HFF-Myc (cell line): ENCODE measurements at places on chromosomes 5 and 9.

DNA sequence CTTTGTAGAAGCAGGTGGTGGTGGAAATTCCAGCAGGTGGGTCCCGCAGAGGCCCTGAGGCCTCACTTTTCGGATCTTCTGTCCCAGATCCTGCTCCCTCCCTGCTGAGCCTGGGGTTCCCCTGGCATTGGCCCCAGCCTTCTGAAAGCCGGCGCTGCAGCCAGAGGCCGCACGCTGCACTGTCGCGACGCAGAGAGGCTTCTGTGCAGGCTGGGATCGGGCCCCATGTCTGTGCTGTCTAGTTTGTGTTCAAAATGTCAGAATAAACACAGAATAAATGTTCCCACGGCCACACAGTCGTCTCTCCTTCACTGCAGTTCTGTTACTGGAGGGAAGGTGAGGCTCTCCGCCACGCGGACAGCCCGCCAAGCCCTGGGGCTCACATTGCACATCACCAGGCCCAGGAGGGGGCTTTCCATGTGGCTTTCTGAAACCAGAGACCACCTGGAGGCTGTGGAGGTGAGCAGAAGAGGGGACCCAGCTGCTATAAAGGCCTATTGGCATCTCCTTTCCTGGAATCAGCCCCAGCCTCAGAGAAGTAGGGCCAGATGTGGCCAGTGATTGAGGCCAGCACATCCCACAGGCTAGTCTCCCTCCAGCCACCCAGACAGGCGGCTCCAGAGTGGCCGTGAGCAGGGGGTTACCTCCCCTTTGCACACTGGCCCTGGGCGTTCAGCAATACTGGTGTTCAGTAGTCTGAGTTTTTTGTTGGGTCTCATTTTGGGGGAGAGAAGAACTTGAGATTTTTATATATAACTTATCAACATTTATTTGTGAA is 46.5 kb downstream of the USP20 start:
- no peak for DNase-seq

DNA sequence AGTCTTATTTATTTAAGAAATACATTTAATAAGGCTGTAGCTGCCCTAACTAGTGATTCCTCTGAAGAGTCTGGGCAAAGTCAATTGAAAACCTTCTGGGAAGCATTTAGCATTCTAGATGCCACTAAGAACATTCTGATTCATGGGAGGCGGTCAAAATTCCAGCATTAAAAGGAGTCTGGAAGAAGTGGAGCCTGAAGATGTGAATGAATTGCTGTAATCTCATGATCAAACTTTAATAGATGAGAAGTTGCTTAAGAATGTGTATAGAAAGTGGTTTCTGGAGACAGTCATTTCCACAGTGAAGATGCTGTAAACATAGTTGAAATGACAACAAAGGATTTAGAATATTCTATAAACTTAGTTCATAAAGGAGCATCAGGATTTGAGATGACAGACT is 61.4 kb downstream of the WDR41 start:
- DNase-seq = no peak

GRCh38 chr5:114649878-114650277 is 288.0 kb downstream of the KCNN2 start:
- no peak for DNase-seq

GRCh38 chr9:136438548-136439480 is 831 bp downstream of the INPP5E start:
- DNase-seq = no peak

DNA sequence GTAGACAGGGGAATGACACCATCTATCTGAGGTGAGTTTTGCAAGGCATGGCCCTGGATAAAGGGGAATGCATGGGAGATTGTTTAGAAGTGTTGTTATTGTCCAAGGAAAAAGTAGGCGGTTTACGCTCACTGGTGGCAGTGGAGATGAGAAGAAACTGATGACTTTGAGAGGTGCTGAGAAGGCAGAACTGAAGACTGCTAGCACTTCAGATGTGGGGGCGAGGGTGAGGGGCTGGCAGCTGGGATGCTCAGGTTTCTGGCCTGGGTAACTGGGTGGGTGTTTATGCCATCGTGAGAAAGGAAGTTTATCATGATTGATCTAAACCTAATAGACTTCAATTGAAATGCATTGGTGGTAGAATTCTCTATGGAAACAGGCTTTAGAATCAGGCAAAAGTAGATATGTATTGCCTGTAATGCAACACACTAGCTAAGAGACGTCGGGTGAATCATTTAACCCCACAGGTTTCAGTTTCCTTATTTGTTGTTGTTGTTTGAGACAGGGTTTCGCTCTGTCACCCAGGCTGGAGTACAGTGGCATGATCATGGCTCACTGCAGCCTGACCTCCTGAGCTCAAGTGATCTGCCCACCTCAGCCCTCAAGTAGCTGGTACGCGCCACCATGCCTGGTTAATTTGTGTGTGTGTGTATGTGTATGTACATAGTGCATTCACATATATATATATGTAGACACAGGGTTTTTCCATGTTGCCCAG is 123.5 kb downstream of the SLC24A2 start:
- DNase-seq = no peak

DNA sequence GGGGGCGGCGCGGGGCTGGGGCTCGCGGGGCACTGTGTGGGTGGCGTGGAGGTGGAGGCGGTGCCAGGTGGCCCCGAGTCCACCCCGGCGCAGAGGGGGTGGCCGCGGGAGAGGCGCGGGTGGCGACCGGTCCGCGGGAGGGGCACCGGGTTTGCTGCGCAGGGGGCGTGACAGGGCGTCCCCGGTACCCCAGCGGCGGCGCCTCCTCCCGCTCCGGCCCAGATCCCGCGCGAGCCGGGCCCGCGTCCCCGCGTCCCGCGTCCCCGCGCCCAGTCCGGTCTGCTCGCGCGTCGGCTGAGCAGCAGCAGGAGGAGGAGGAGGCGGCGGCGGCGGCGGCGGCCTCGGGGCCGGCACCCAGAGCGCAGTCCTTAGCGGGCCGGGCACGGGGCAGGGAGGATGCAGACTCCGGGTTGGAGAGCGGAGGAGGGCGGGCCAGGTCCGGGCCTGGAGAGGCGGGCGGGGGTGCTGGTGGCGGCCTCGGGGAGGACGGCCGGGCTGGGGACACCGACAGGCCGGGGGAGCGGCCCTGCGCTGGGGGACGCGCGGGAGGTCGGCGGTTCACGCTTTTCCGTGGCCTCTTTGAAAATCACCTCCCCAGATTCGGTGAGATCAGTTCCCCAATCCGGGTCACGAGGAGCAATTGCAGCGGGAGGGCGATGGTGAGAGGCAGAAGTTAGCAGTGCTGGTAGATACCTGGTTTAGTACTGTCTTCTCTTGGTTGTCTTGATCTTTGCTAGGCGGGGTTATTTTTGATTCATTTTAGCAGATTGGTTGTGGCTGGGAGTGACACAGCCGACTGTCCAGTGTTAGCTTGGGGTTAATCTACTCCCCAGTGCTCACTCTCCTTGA is 1.7 kb downstream of the TRIO start:
- no peak for DNase-seq

DNA sequence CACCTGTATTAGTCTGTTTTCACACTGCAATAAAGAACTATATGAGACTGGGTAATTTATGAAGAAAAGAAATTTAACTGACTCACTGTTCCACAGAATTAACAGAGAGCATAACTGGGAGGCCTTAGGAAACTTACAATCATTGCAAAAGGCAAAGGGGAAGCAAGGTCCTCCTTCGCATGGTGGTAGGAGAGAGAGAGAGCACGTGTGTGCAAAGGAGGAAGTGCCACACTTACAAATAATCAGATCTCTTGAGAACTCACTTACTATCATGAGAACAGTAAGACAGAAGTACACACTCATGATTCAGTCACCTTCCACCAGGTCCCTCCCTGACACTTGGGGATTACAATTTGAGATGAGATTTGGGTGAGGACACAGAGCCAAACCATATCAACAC is 258.7 kb downstream of the TRIM32 start:
- no peak for DNase-seq

DNA sequence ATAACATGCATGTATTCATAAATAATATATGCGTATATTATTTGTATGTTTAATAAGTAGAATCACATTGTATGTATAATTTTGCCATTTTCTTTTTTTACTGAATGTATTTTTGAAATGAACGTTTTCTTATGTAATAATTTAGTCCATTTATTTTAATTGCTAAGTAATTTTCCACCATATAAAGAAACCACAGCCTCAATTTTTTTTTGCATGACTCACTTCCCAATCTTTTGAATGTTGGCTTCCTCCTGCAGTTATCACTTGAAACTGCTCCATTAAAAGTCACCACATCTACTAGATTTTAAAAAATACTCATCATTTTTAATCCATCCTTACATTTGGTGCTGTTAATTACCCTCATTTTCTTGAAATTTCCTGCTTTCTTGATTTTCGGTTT is 363.3 kb upstream of the MEF2C start:
- no peak for DNase-seq

DNA sequence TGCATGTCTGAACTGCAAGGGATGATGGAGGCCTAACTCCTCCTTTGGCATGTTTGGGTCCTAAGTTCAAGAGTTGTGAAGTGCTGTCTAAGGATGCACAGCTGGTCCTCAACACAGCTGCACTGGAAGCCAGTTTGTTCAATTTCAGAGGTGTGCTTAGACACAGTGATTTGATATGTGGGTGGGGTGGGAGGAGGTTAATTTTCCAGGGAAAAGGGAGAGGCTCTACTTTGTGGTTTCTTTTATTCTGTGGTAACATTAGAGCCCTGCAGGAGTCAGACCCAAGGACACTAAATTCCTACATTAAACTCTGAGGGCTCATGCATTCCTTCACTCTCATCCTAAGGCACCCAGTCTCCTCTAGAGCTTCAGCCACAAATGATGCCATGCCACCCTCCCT is 188.4 kb upstream of the MAST4 start:
- DNase-seq = no peak

GRCh38 chr5:176658007-176658599 is 10.8 kb downstream of the TSPAN17 start:
- no peak for DNase-seq

GRCh38 chr5:134175921-134176510 is 734 bp downstream of the SKP1 start:
- DNase-seq = no peak

DNA sequence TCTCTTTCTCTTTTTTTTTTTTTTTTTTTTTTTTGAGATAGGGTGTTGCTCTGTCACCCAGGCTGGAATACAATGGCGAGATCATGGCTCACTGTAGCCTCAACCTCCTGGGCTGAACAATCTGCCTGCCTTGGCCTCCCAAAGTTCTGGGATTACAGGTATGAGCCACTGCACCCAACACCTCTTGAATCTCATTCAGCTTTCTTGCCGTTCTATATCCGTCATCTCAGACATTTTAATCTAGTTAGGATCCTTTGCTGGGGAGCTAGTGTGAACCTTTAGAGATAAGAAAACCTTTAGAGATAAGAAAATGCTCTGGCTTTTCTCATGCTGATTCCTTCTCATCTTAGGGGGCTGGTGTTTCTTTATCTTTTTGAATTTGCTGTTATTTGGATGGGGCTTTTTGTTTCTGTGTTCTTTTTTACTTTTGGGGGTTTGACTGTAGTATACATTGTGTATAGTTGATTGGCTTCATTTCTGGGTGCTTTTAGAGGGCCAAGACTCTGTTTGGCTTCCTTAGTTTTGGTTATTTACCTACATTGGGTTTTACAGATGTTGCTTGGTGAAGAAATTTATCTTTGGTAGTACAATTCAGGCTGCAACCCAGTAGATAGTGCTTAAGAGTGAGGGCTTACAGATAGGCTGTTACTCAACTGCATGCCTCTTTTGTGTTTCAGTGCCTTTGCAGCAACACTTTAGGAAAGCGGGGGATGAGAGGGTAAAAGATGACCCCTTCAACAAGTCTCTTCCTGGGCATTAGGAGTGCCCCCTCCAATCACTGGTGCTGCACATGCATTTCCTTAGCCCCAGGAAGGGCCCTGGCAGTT is 41.9 kb upstream of the SLC36A1 start:
- DNase-seq = no peak

DNA sequence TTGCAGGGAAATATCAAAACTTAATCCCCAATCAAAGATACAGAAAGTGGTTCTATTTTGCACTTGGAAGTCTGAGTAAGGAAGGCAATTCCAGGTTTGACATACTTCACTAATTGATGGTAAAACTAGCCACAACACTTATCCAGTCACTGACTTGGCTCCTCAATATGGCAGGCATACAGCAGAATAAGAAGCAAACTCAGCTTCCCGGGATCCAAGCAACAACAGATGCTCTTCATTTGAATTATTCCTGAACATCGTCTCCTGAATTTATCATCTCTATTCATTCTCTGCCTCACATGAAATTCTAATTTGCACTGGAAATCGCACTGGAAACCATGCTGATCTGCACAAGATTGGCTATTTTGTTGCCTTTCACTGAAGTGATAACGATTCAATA is 629.6 kb downstream of the PRELID2 start:
- DNase-seq = no peak

DNA sequence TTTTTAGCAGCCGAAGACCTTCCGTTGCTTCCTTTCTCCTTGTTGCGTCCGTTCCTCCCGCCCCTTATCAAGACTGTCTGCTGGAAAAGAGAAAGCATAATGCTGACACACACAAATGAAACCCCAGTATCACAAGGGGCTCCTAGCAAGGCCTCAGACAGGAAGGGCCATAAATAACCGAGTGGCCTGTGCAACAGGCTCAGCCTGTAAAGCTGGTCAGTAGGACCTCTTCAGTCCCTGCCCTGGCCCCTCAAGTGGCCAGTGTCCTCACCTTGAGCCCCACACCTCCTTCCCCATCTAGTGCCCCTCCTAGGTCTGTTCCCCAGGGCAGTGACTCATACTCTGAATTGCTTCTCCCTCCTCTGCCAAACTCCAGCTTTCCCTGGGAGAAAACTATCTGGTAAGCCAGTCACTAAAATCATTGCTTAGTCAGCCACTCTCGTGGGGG is 174.6 kb upstream of the IL12B start:
- no peak for DNase-seq

DNA sequence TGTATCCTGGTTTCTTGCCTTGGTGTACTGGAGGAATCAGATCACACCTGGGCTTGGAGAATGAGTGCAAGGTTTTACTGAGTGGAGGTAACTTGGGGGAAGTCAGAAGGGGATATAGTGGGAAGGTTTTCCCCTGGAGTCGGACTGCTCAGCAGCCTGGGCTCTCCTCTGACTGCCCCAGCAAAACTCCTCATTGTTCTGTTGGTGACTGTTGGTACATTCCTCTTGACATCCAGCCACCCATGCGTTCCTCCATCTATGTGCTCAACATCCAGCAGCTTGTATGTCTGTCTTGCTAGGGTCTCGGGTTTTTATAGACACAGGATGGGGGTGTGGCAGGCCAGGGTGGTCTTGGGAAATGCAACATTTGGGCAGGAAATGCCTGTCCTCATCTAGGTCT is 96.0 kb downstream of the ZFAND5 start:
- DNase-seq = no peak
